ENCODE measurements at places on chromosomes 16 and 17.

DNA sequence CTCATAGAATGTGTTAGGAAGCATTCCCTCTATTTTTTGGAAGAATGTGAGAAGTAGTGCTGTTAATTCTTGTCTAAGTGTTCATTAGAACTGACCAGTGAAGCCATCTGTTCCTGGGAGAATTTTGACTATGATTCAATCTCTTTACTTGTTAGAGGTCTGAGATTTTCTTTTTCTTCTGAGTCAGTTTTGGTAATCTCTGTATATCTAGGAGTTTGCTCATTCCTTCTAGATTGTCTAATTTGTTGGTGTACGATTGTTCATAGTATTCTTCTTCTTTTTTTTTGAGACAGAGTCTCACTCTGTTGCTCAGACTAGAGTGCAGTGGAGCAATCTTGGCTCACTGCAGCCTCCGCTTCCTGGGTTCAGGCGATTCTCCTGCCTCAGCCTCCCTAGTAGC lies 20.4 kb downstream of the NFATC3 start:
- no peak for DNase-seq

GRCh38 chr16:31262084-31262483 lies 2.3 kb downstream of the ITGAM start:
- DNase-seq, result no peak

DNA sequence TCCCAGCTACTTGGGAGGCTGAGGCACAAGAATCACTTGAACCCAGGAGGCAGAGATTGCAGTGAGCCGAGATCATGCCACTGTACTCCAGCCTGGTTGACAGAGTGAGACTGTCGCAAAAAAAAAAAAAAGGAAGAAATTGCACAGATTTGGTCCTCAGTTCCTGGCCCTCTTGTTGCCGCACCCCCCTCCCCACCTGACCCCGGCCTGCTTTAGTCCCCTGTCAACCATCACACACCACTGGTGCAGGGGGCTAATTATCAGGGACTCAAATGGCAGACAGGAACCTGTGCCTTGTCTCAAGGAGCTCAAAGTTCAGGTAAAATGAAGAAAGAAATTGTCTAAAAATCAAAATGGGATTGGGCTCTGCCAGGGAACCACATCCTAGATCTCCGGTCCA lies 28.1 kb downstream of the NGFR start:
- no peak for DNase-seq

- DNase-seq, result no peak
These were observed 2.6 kb downstream of the TRIM65 start for GRCh38 chr17:75894049-75894733.

GRCh38 chr17:68133346-68134045 lies 98.0 kb downstream of the KPNA2 start:
- DNase-seq, result no peak

- DNase-seq, result no peak
These were observed 615 bp downstream of the CARMIL2 start for GRCh38 chr16:67645397-67646121.
